Upper lobe of left lung (tissue), 6 donors: ENCODE measurements at places on chromosomes 2 and 18.

GRCh38 chr2:221044781-221045180, 527.3 kb downstream of the EPHA4 start:
- no peaks in the 10 kb centered on the region for H3K36me3 ChIP-seq
- no peaks in the 10 kb centered on the region for H3K4me1 ChIP-seq
- no peaks in the 10 kb centered on the region for H3K27me3 ChIP-seq
- no peak overlapping the region for H3K4me3 ChIP-seq
- H3K27ac ChIP-seq, result no peak overlapping the region

DNA sequence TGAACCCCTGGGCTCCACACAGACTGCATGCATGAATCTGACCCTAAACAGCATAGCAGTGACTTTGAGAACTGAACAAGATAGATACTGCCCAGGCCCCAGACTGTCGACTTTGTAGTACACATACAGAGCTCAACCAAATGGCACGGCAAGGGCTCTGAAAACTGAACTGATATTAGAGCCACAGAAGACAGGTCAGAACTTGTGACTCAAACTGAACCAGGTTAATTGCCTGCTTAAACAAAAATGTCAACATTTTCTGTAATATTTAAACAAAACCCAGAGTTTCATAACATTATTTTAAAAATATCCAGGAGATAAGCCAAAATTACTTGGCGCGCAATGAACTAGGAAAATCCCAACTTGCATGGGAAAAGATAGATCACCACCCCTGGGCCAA, 260.3 kb downstream of the TPGS2 start:
- no peak overlapping the region for H3K4me3 ChIP-seq
- no peak for DNase-seq
- H3K4me1 ChIP-seq, result no peaks in the 10 kb centered on the region
- no peaks in the 10 kb centered on the region for H3K27me3 ChIP-seq
- no peak overlapping the region for H3K27ac ChIP-seq
- H3K36me3 ChIP-seq, result no peaks in the 10 kb centered on the region

GRCh38 chr18:26867471-26867870, 2.0 kb upstream of the AQP4 start:
- H3K4me1 ChIP-seq, result peaks cover 8% of the 10 kb centered on the region
- no peaks in the 10 kb centered on the region for H3K27me3 ChIP-seq
- H3K27ac ChIP-seq, result peak overlapping the region; percentile 13
- H3K36me3 ChIP-seq, result no peaks in the 10 kb centered on the region

- DNase-seq, result no peak
- H3K27ac ChIP-seq, result no peak overlapping the region
- no peak overlapping the region for H3K4me3 ChIP-seq
- H3K36me3 ChIP-seq, result peaks cover 3% of the 10 kb centered on the region
- no peaks in the 10 kb centered on the region for H3K27me3 ChIP-seq
Observed at GRCh38 chr2:105365206-105365605, 27.9 kb downstream of the C2orf49 start.

- no peaks in the 10 kb centered on the region for H3K4me1 ChIP-seq
- no peaks in the 10 kb centered on the region for H3K36me3 ChIP-seq
- no peak for DNase-seq
Observed at GRCh38 chr2:58788402-58788801, 547.3 kb upstream of the FANCL start.

GRCh38 chr2:105410554-105410953, 11.7 kb upstream of the FHL2 start:
- H3K36me3 ChIP-seq, result no peaks in the 10 kb centered on the region
- H3K4me3 ChIP-seq, result no peak overlapping the region
- no peaks in the 10 kb centered on the region for H3K4me1 ChIP-seq

- H3K27ac ChIP-seq, result no peak overlapping the region
- H3K27me3 ChIP-seq, result no peaks in the 10 kb centered on the region
- peaks cover 26% of the 10 kb centered on the region for H3K36me3 ChIP-seq
- DNase-seq, result no peak
Observed at GRCh38 chr2:233208382-233209116, 42.9 kb upstream of the ATG16L1 start.
